H9 (cell line): ENCODE measurements at places on chromosomes 4 and X. TPM values are rescaled to one million over a fixed set of nuclear protein-coding genes. Genes with fewer than 3 reads are reported as not detected.
A peak's percentile ranks its signal among the peaks of the same experiment; 100 is the strongest.

DNA sequence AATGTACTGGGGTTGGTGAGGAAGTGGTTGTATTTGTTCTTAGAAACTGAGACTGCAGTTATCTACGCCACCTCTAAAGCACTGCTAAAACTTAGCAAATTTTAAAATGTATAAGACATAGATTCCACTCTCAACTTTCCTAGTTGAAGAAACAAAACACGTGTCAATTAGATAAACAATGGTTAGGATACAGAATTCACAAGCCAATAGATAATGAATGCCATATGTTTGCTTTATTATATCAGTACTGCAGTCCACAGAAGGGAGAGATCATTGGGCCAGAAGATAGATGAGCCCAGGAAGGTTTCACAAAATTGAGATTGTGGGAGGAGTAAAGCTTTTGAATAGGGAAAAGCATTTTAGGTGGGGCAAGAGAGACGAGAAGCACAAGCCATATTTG lies 14.3 kb downstream of the TMEM33 start:
- no peak for DNase-seq
- H3K36me3 ChIP-seq, result peaks cover 20% of the 10 kb centered on the region; the same call in 1 of the 3 replicates
- H3K27me3 ChIP-seq, result no peaks in the 10 kb centered on the region
- H3K27ac ChIP-seq, result no peak overlapping the region
- H3K4me3 ChIP-seq, result no peak overlapping the region

NAAA gene
- total RNA-seq, result 2.7 and 3.2 TPM in 2 replicates

TMPRSS11A gene
- not detected in 2 replicates for total RNA-seq

GRCh38 chrX:76919761-76920160 lies 492.3 kb downstream of the MAGEE1 start:
- H3K27ac ChIP-seq, result no peak overlapping the region
- H3K36me3 ChIP-seq, result peaks cover 6% of the 10 kb centered on the region; the same call in 1 of the 3 replicates
- DNase-seq, result no peak
- no peaks in the 10 kb centered on the region for H3K4me1 ChIP-seq

- H3K4me3 ChIP-seq, result no peak overlapping the region
- no peak overlapping the region for H3K27ac ChIP-seq
- H3K4me1 ChIP-seq, result no peaks in the 10 kb centered on the region
Observed at GRCh38 chr4:93764639-93765246, 63.8 kb upstream of the ATOH1 start.

GYG2 gene
- 95.9 and 99.9 TPM in 2 replicates for total RNA-seq

- no peak overlapping the region for H3K4me3 ChIP-seq
- H3K27me3 ChIP-seq, result no peaks in the 10 kb centered on the region
- H3K36me3 ChIP-seq, result no peaks in the 10 kb centered on the region
- H3K4me1 ChIP-seq, result peaks cover 2% of the 10 kb centered on the region; the same call in 1 of the 2 replicates
- no peak overlapping the region for H3K27ac ChIP-seq
Observed at GRCh38 chr4:24747234-24747975, 48.0 kb upstream of the SOD3 start.

ZNF711 gene
- 13.5 and 14.9 TPM in 2 replicates for total RNA-seq

BEX5 gene
- total RNA-seq, result 7.5 and 7.7 TPM in 2 replicates

DNA sequence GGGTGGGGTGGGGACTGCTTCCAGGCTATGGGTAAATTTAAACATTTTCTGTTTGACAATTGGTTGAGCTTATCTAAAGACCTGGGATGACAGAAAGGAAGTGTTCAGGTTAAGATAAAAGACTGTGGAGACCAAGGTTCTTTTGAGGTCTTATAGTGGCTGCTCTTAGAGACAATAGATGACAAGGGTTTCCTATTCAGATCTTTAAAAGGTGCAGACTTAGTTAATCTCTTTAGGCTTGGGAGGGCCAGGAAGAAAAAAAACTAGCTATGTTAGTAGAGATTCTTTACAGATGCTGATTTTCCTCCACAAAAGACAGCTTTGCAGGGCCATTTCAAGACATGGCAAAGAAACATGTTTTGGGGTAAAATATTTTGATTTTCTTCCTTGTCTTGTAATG lies 972.5 kb downstream of the CCSER1 start:
- no peak overlapping the region for H3K4me3 ChIP-seq
- no peak for DNase-seq
- H3K36me3 ChIP-seq, result peaks cover 50% of the 10 kb centered on the region

PRSS12 gene
- total RNA-seq, result 5.0 and 5.4 TPM in 2 replicates

INTS6L gene
- 7.4 and 7.8 TPM in 2 replicates for total RNA-seq

RENBP gene
- 7.1 and 8.4 TPM in 2 replicates for total RNA-seq

DNA sequence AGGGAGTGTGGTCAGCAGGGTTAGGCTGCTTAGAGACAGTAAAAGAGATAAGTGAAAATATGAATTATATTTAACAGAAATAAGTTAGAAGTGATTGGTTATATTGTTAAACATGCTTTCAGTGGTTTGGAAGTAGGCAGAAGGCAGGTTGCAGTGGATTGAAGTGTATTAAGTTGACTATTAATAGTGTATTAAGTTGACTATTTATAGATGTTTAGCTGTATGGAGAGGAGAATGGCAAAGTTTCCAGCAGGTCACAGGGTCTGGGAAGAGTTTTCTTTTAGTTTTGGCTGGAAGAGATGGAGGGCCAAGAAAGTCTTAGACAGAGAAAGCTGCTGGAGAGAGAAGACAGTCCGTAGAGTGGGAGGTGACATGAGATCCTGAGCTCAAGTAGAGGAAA lies 7.9 kb downstream of the SMIM20 start:
- no peaks in the 10 kb centered on the region for H3K4me1 ChIP-seq
- DNase-seq, result no peak
- H3K27me3 ChIP-seq, result no peaks in the 10 kb centered on the region
- peaks cover 4% of the 10 kb centered on the region; the same call in 2 of the 3 replicates for H3K36me3 ChIP-seq
- no peak overlapping the region for H3K4me3 ChIP-seq
- no peak overlapping the region for H3K27ac ChIP-seq

DNA sequence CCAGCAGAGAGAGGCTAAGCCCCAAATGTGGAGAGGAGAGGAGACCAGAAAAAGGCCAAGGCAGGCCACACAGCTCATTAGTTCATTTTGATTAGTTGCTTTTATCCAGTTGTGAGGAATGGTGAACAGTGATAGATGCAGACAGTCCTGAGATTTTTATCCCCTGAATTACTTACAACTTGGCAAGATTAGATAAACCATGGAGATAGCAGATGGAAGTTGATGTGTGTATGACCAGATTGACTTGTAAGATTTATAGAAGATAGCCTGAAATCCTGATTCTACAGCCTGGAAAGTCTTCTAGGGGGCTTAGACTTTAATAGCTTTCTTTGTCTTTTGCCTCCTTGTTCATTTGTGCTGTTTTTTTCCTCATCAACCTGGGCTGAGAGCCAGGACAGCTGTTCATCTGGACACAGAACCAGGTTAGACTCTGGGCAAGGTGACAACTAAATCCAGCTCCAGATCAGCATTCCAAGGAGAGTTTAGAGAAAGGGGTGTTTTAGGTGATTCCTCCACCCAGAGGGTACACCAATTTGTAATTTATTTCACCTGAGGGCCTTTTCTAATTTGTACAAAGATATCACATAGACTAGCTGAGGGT lies 215.5 kb downstream of the SPATA18 start:
- no peak overlapping the region for H3K4me3 ChIP-seq
- H3K27ac ChIP-seq, result no peak overlapping the region
- H3K27me3 ChIP-seq, result no peaks in the 10 kb centered on the region

BMPR1B gene
- total RNA-seq, result 0.35 and 0.72 TPM in 2 replicates

GRCh38 chr4:54539500-54540029 lies 118.2 kb upstream of the KIT start:
- H3K36me3 ChIP-seq, result peaks cover 4% of the 10 kb centered on the region
- no peak overlapping the region for H3K27ac ChIP-seq
- H3K27me3 ChIP-seq, result no peaks in the 10 kb centered on the region; the same call in 1 of the 2 replicates

PPEF1 gene
- 0.15 and 0.52 TPM in 2 replicates for total RNA-seq

TKTL1 gene
- not detected in 2 replicates for total RNA-seq

CYLC1 gene
- not detected in 2 replicates for total RNA-seq

GRCh38 chr4:47406408-47406807 lies 57.1 kb downstream of the COMMD8 start:
- H3K27ac ChIP-seq, result no peak overlapping the region
- no peaks in the 10 kb centered on the region for H3K36me3 ChIP-seq
- no peak for DNase-seq
- no peaks in the 10 kb centered on the region for H3K4me1 ChIP-seq

DNA sequence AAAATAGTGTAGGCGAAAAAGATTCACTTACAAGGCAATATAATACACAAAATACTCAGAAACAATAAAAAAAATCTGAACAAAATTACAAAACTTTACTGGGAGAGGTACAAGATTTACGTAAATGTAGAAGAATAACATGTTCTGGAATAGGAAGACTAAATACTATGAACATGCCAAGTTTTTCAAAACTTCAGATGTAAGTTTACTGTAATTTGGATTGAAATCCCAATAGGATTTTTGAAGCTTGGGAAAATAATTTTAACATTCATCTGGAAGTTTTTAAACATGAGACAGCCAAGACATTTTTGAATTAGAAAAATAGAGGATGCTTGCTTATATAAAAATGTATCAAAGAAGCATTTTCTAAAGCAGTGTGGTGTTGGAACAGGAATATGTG lies 30.5 kb upstream of the CT83 start:
- no peak overlapping the region for H3K27ac ChIP-seq
- H3K4me3 ChIP-seq, result no peak overlapping the region
- H3K27me3 ChIP-seq, result no peaks in the 10 kb centered on the region

GRCh38 chr4:164748375-164748774 lies 5.6 kb upstream of the SMIM31 start:
- peaks cover 19% of the 10 kb centered on the region for H3K36me3 ChIP-seq
- no peak overlapping the region for H3K27ac ChIP-seq
- H3K4me3 ChIP-seq, result no peak overlapping the region
- DNase-seq, result no peak
- no peaks in the 10 kb centered on the region for H3K4me1 ChIP-seq
- no peaks in the 10 kb centered on the region for H3K27me3 ChIP-seq

GRCh38 chrX:28127662-28128061 lies 146.4 kb upstream of the DCAF8L1 start:
- no peak overlapping the region for H3K4me3 ChIP-seq
- no peak for DNase-seq
- H3K27me3 ChIP-seq, result peaks cover 20% of the 10 kb centered on the region; the same call in 1 of the 2 replicates
- H3K36me3 ChIP-seq, result no peaks in the 10 kb centered on the region
- no peaks in the 10 kb centered on the region for H3K4me1 ChIP-seq

DNA sequence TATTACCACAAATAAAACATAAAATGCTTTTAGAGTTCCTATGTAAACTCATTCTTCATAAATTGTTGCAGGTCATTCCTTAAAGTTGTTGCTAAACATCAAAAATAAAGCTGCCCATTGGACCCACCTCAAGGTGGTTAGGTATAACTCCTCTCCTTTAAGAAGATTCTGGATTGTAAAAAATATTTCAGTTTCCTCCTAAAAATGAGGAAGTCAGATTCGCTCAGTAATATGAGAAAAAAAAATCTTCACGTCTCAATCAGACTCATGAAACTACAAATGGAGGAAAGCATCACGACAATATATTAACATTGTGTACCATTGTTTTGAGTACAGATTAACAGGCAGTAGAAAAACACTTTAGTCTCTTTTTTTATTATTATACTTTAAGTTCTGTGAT lies 105.9 kb downstream of the DDX60 start:
- H3K27me3 ChIP-seq, result no peaks in the 10 kb centered on the region
- H3K4me3 ChIP-seq, result no peak overlapping the region
- H3K27ac ChIP-seq, result no peak overlapping the region
- H3K36me3 ChIP-seq, result no peaks in the 10 kb centered on the region
- no peaks in the 10 kb centered on the region for H3K4me1 ChIP-seq

DNA sequence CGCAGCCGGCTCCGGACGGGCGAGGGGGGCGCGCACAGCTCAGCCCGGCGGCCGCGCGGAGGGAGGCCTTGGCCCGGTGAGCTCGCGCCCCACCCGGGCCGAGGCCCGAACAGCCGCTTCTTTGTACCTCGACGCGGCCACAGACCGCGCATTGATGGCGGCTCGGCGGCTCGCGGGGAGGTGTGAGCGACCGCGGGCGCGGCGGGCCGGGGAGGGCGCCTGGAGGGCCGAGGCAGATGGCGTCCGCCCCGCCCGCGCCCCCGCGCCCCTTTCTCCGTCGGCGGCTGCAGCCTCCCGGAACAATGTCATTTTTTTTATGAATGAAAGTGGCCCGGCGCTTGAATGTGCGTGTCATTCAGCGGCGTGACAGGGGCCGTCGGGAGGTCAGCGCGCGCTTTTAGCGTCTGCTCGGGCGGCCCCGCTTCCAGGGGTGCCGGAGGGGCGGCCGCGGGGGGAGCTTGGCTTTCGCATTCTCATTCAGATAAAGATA lies 1.8 kb downstream of the FGFR3 start:
- no peaks in the 10 kb centered on the region for H3K4me1 ChIP-seq
- DNase-seq, result no peak
- H3K27me3 ChIP-seq, result peaks cover 2% of the 10 kb centered on the region; the same call in 1 of the 2 replicates
- no peak overlapping the region for H3K27ac ChIP-seq
- peak overlapping the region; percentile 65; the same call in 2 of the 3 replicates for H3K4me3 ChIP-seq

FAM9B gene
- total RNA-seq, result not detected in 2 replicates

DNA sequence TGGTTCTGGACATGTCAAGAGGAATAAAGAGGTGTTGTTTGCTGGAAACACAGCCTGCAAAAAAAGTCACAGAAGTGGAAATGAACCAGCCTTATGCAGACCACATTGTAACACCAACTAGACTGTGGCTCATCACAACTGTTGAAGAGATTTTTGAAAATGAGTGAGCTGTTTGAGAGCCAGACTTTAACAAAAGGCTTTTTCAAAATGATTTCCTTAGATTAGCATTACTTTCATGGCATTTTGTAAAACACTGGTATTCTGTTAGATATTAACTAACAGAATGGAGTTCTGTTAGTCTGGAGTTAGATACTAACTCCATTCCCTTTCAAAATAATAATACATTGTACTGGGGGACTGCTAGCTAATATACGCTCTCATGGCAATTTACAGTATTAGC lies 60.6 kb upstream of the GABRA2 start:
- no peak for DNase-seq
- no peaks in the 10 kb centered on the region for H3K4me1 ChIP-seq
- H3K4me3 ChIP-seq, result no peak overlapping the region
- no peaks in the 10 kb centered on the region for H3K27me3 ChIP-seq

PRRG1 gene
- total RNA-seq, result 9.0 and 10.2 TPM in 2 replicates

PCDH10 gene
- 6.9 and 8.1 TPM in 2 replicates for total RNA-seq

GAGE2A gene
- not detected in 2 replicates for total RNA-seq

DNA sequence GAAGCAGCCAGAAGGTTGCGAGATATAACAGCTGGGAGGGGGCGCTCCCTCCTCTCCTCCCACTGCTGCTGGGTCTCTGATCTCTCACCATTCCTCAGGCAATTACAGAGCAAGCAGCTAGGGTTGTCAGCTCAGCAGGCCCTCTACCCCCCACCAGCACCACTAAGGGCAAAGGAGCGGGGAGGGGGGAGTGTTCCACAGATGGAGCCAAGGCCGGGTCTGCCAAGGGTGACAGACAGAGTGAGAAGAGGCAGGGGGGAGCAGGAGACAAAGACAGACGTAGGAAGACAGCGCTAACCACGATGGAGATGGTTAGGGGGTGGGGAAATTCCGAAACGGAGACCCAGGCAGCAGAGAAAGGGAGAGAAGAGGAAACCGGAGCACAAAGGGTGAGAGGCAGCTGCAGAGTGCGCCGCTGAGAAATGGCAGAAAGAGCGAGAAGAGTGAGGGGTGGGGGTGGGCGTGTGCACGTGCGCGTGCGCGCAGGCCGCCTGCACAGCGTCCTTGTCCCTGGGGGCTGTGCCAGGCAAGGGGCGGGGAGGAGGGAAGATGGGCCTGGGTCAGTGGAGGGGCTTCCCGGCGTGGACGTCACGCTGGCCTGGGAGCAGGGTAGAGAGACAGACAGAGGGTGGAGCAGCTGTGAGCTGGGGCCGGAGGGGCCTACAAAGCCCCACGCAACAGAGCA lies 6.9 kb downstream of the L1CAM start:
- DNase-seq, result peak; percentile 61
- no peaks in the 10 kb centered on the region for H3K27me3 ChIP-seq
